Fibroblast of the aortic adventitia (primary cell): ENCODE measurements at places on chromosomes 2 and 18. TPM values are rescaled to one million over a fixed set of nuclear protein-coding genes. Genes with fewer than 3 reads are reported as not detected.
A peak's percentile ranks its signal among the peaks of the same experiment; 100 is the strongest.

DNA sequence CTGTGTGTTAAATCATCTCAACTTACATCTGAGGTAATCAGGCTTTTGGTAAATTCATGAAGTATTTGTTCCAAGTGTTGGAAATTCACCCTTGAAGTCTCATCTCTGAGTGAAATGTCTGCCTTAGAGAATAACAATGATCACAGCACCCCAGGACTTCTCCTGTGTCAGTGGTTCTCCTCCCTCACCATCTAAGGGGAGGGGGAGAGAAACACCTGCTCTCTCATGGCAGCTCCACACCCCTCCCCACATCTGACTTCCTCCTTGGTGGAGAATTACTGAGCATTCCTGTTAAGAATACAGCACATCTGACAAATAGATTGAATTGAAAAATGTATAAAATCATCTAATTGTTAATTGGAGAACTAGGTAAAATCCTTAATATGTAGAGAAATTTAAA, 532.1 kb downstream of the RNF144A start:
- no peak for DNase-seq

DNA sequence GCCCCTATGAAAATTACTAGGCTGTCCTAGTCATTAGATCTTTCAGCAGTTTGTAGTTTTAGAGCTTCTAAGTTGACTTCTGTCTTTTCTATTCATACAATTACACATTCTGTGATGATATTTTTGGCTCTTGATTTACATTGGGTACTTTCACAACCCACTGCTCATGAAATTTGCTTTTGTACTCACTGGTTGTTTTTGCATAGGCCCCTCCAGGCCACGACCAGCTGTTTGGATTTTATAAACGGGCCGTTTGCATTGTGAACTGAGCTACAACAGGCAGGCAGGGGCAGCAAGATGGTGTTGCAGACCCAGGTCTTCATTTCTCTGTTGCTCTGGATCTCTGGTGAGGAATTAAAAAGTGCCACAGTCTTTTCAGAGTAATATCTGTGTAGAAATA, 193.8 kb downstream of the RPIA start:
- DNase-seq = no peak

The C2orf92 gene
- total RNA-seq = 1.9 and 2.0 TPM in 2 replicates

DNA sequence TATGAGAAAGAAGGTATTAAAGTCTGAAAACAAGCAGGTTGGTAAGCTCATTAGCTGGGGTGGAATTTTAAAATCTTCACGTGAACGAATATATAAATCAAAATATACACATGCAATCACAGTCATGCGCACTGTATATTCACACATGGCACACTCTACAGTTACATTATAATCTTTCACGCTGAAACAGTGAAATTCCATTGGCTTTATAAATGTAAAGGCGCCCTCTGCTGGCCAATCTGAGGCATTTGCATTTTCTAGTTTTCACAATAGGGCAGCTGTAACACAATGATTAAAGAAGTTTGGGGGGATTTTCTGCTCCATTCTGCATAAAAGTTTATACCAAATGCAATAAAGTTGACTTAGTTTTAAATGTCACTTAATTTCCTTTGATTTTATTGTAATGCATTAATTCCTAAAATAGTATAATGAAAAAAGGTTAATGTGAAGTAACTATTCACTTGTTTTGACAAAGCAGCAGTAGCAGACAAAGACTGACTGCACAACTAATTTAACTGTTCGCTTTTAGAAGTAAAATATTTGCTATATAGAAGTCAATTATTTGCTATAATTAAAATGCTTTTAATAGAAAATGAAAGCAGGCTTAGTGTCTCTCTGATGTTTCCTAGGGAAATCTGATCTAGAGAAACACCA, 17.2 kb downstream of the IFIH1 start:
- peak; percentile 82 for DNase-seq

The GNLY gene
- not detected in 2 replicates for total RNA-seq

DNA sequence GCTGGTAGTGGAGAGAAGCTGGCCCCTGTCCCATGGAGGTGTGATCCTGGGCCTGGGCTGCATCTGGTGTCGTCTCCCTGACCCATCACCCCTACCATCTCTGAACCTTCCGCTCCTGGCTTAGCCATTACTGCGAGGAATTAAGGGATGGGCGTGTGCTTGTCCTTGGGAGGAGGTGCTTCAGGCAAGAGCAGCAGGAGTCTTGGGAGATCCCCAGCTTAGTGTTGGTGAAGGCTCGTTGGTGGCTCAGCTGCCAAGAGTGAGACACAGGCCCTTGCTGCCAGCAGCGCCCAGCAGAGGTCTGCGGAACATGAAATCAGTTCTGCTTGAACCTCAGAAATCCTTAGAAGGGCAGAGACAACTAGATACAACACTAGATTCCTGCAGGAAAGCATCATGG, 59.9 kb upstream of the TGFA start:
- no peak for DNase-seq
